ENCODE measurements at places on chromosomes 13 and 19.
A peak's percentile ranks its signal among the peaks of the same experiment; 100 is the strongest.

GRCh38 chr19:48926909-48927308 lies 6.6 kb upstream of the DHDH start:
- DNase-seq: peak; percentile 99

- no peak for DNase-seq
Observed at GRCh38 chr13:100796463-100796862, 121.9 kb upstream of the TMTC4 start.

GRCh38 chr13:113420833-113421600 lies 32.3 kb downstream of the ADPRHL1 start:
- no peak for DNase-seq

GRCh38 chr13:27600711-27601110 lies 19.6 kb downstream of the LNX2 start:
- no peak for DNase-seq

GRCh38 chr13:25687471-25688225 lies 315.9 kb downstream of the ATP8A2 start:
- DNase-seq: no peak

- no peak for DNase-seq
Observed at GRCh38 chr19:52226652-52227051, 36.8 kb downstream of the PPP2R1A start.

DNA sequence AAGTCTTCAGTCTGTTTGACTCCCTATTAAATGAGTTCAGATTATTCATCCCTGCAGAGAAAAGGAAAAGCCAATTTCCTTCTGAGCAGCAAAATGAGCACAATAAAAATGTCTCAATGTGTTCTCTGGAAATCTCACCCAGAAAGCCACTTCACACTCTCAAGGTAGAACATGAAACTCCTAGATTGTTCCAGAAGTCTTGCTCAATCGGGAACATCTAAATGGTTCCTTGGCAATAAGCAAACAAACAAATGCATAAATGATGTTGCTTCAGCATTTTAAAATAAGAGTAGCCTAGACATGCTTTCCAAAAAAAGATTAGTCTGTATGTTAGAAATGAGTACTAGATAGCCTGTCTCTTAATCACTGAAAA lies 59.7 kb upstream of the TNFRSF19 start:
- no peak for DNase-seq

GRCh38 chr19:800360-801029 lies 3.2 kb downstream of the PTBP1 start:
- no peak for DNase-seq

- DNase-seq: no peak
Observed at GRCh38 chr19:38268539-38268938, 4.2 kb downstream of the SPINT2 start.

- DNase-seq: peak; percentile 1
Observed at GRCh38 chr13:88623150-88623549, 952.0 kb downstream of the SLITRK5 start.

DNA sequence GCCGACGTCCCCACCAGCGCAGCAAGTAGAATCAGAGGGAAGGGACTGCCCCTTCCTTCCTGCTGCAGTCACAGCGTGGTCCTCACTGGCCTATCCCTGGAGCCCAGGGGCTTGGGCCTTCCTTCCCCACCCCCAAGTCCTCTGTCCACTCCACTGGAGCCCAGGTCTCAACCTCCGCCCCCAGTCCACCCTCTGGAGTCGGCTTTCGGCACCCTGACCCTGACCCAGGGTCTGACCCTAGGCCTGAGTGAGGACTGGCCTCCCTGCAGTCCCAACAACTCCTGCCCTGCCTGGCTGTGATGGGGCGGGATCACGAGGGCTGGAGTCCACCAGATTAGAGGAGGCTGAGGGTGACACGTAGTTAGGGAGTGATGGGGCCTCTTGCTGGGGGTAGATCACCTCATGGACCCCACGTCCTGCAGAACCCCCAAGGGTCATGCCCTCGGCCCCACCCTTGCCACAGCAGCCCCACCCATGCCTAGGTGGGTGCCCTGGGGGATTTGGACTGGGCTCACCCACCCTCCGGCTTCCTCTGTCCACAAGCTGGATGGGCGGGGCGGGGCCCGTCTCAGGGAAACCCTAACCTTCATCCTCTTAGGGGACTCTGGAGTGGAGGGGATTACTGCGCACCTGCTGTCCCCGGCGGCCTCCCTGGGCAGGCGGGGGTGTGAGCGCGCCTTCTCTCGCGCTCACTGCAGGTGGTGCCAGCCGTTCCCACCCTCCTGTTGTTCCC lies 3.8 kb downstream of the RAX2 start:
- DNase-seq: no peak

- DNase-seq: no peak
Observed at GRCh38 chr13:51731759-51732158, 72.2 kb downstream of the DHRS12 start.

Measured in inflammatory macrophage treated with lipopolysaccharide for 1 hour (primary cell).